ENCODE measurements at places on chromosomes 2 and 18.

GRCh38 chr2:60526623-60527022 is 26.8 kb downstream of the BCL11A start:
- DNase-seq, result no peak

GRCh38 chr2:175606010-175606841 is 395.8 kb downstream of the LNPK start:
- DNase-seq, result no peak

DNA sequence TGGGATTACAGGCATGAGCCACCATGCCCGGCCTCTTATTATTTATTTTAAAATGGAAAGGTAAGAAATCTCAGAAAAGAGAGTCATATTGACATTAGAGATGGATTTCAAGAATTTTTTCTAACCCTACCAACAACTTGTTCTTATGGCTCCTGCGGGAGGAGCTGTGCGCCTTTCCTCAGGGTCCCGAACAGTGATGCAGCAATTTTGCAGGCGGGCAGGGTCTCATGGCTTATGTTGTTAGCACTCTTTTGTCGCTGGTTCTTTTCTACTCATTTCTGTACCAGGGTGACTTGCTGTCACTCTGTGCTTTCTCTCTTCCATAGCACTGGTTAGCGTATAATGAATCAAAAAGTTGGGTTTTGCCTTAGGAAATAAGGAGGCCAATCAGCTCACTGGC is 148.8 kb upstream of the DLGAP1 start:
- DNase-seq, result no peak

- peak; percentile 2 for DNase-seq
Measured at GRCh38 chr2:121810959-121811853, 55.8 kb downstream of the TSN start.

GRCh38 chr18:63290821-63291200 is 28.8 kb downstream of the BCL2 start:
- no peak for DNase-seq

GRCh38 chr2:8380566-8380965 is 301.3 kb upstream of the ID2 start:
- no peak for DNase-seq

DNA sequence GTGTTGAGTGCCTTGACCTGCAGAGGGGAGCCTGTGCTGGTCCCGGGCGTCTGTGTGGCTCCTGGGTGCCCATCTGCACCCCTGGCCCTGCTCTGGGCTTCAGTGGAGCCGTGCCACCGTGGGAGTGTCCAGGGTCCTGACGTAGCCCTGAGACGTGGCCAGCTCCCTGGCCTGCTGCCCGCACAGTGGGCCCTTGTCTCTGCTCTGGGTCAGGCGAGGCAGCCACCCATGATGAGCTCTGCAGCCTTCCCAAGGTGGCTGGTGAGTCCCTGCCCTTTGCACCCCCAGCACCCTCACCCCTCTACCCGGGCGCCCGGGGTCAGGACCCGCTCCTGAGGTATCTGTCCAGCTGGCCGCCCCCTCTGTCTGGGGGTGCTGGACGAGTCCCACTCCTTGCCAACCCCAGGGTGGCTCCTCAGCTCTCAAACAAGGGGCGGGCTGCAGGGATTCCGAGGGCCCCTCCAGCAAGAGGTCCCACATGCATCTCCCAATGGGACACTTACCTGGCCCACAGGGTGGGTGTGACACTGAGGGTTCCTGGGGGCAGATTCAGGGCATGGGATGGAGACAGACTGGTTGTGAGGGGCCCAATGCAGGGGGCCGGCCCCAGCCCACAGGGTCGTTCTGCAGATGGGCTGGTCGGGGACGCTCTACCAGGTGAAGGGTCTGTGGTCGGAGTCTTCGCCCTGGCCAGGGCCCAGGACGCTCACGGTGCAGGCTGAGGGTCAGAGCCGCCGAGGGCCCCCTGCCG is 2.4 kb downstream of the NEU4 start:
- no peak for DNase-seq

- DNase-seq, result no peak
Measured at GRCh38 chr18:27582760-27583412, 397.8 kb upstream of the CHST9 start.

DNA sequence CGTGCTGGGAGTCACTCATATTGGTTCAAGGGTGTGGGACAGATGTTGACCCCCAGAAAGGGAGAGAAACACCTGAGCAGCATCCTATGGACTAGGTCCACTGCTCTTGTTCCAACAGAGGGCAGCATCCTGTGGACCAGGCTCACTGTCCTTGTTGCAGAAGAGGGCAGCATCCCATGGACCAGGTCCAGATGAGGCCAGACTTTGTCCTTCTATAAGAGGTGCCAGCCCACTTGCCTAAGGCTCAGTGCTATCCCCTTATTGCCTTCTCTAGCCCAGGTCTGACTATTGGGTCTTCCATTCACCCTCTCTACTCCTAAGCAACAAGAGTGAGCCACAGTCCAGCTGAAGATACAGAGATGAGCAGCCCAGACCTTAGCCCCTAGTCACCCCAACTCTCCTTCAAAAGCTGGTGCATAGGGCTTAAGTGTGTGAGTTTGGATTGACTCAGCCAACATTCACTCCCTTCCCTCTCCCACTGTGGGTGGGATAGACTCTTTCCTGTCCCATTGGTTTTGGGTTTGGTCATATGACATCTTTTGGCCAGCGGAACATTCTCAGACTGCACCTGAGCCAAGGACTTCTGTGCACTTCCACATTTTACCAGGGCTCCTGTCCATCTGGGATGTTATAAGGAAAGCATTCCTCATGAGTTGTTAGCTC is 132.4 kb upstream of the GPC1 start:
- DNase-seq, result no peak

GRCh38 chr2:129753261-129753660 is 226.2 kb upstream of the RAB6C start:
- no peak for DNase-seq

DNA sequence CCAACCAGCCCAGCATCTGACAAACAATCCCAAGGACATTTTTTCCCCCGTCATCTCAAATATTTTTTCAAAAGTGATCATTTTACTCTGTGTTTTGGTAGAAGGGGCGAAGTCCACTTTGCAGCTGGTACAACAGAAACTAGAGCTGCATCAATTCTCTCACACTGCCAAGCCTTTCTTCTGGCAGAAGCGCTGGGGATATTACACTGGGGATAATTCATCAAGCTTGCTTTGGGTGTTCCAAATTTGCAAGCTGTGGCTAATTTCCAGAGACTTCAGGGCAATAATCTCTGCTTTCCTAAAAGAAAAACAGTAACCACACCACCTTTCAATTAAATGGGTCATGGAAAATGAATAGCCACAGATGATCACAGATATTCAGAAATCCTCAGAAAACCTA is 238.3 kb downstream of the SLC8A1 start:
- DNase-seq, result no peak

DNA sequence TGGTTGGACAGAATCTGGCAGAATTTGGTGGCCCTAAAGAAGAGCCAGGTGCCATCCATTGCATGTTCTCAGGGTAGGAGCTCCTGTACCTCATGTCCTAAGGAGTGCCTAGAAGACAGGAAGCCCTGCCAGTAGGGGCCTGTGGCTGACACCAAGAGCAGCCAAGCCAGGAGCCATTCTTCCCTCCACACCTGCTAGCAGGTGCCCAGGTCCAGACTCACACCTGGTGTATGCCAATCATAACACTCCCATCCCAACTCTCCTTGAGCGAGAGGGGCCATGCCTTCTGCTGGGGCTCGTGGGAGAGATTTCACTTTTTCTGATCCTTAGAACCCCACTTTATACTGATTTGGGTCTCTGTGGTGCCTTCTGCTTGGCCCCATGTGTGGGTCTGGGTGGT is 26.5 kb upstream of the TMEM37 start:
- DNase-seq, result no peak

- no peak for DNase-seq
Measured at GRCh38 chr2:97713296-97714083, at the start of gene ZAP70. Gene ZAP70 (plus strand): TSS chr2:97713576. CDS start chr2:97724037, 10,461 bp downstream.

DNA sequence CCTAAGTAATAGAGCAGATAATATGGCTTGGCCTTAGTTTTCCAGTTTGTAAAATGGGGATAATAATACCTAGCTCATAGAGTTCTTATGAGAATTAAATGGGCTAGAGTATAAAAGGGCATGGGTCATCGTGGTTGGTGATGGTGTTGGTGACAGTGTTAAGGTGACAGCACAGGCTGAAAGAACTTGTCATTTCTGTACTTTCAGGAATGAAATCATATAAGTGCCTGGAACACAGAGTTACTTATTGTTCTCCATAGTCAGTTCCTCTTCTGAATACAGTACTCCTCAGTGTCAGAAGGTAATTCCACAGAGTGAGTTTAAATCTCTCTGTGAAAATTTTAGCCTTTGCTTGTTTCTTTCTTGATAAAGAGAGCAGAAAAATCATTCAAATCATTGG is 42.4 kb downstream of the KIF5C start:
- DNase-seq, result no peak

- no peak for DNase-seq
Measured at GRCh38 chr2:233407771-233408181, 53.5 kb downstream of the DGKD start.

- DNase-seq, result no peak
Measured at GRCh38 chr18:9549405-9549804, 65.0 kb downstream of the PPP4R1 start.

DNA sequence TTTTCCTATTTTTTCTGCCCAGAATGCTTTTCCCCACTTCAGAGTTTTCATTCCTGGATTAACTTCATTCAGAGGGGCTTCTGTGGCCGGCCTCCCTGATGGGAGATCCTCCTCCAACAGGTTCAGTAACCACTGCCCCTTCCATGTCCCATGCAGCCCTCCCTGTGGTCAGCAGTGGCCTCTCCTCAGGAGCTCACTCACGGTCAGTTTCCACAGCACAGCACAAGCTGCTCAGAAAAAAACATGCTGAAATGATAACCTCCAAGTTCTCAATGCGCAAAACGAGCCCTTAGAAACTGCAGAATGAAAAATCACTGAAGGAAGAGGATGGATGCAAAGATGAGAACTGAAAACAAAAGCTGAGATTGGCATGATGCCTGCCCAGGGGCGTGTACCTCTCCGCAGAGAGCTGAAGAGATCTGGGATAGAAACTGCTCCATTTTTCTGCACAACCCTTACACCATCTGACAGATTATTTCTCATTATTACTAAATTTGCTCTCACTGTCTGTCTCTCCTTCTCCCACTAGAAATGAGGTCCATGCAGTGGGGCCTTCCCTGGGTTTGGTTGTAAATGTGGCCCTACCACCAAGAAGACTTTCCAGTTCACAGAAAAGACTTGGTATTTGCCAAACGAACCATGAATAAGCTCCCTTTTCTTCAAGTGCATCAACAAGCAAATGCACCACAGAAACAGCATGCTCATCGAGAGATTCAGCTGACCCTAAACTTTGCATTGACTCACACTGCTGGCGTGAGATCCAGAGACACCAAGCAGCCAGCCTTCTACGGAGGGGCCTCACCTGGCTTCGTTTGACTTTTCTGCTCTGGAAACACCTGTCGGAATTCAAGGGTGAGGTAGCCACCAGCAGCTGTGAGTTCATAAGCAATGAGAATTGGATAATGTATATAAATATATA is 51.5 kb downstream of the TMEM18 start:
- no peak for DNase-seq

DNA sequence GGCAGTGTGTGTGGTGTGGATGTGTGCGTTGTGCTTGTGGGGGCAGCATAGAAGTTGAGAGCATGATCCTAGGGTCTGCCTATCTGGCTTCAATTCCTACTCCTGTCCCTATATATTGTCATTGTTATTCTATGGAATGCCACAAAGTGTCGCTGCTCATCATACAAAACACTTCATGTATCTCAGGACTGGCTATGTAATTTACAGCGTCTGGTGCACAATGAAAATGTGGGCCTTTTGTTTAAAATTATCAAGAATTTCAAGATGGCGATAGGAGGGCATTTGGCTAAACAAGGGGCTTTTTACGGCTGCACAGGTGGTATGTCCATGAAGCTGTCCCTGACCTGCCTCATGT is 3.4 kb downstream of the SERPINB2 start:
- DNase-seq, result peak; percentile 21

DNA sequence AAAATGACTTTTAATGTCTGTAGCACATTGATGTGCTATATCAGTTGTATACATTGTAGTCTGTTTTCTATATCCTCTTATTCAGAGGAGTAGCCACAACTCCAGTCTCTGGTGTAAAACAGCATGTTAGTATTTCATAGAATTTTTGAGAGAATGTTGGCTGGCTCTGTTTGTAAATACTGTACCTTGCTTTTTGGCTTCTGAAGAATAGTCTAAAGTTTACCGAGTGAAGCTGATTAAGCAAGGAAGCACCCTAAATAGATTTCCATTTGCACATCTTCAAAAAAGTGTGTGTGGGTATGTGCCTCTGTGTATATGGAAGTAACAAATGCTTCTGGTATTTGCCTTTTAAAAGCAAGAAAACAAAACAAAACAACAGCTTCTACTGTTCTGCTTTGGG is 50.5 kb downstream of the MAP4K4 start:
- no peak for DNase-seq

GRCh38 chr2:110873056-110873502 is 140.7 kb downstream of the ACOXL start:
- DNase-seq, result no peak
